ENCODE measurements at places on chromosomes 11 and 22. TPM values are rescaled to one million over a fixed set of nuclear protein-coding genes. Genes with fewer than 3 reads are reported as not detected.

DNA sequence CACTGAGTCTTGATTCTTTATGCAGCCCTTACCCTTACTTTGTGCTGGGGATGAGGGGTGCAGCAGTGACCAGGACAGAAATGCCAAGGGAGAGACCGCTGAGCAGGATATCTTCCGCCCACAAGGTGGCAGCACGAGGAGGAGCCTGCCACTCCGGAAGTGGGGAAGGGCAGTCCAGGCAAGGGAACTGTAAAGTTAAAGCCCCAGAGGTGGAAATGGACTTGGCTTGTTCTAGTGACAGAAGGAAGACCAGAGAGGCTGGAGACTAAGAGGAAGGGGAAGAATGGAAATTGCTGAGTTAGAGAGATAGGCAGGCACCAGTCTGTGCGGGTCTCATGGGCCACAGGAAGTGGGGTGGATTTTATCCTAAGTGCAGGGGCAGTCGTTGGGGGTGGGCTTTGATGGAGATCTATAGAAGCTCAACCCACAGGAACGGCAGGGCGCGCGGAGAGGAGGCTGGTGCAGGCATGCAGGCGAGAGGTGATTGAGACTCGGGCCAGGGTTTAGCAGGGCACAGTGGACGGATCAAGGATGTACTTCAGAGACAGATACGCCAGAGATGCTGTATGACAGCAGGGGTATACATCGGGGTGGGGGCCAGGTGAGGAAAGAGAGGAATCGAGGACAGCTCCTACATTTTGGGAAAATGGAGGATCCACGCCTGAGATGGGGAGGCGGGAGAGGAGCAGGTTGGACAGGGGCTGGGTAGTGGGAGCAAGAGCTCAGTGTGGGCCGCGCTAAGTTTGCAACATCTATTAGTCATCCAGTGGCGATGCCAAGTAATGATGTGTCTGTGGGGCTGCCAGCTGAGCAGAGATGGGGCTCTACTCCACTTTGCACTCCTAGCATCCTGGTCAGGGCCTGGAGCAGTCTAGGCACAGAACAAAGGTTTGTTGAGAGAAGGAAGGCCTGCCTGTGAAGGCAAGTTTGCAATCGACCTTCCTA lies 3.3 kb upstream of the GRK2 start:
- peak; percentile 86 for DNase-seq

- no peak for DNase-seq
These were observed 81.7 kb downstream of the AMOTL1 start for GRCh38 chr11:94849839-94850238.

DNA sequence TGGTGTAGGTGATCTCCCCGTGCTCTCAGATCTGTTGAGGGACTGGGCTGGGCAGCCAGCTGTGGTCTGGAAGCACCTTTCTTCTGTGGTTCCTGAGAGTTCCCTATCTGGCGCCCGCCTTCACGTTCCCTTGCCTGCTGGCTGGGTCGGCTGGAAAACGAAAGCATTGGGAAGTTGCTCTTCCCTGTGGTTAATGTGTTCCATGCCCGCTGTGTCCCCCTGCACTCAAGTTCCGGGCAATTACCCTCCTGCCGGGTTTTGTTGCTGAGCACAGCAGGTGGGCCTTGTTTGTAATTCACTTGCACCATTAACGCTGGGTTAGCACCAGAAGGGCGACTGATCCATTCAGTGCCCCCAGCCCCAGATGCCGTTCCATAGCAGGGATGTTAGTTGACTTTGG lies 134.1 kb downstream of the GRIK4 start:
- DNase-seq, result no peak

GRCh38 chr11:15099267-15099666 lies 15.5 kb upstream of the INSC start:
- no peak for DNase-seq

DNA sequence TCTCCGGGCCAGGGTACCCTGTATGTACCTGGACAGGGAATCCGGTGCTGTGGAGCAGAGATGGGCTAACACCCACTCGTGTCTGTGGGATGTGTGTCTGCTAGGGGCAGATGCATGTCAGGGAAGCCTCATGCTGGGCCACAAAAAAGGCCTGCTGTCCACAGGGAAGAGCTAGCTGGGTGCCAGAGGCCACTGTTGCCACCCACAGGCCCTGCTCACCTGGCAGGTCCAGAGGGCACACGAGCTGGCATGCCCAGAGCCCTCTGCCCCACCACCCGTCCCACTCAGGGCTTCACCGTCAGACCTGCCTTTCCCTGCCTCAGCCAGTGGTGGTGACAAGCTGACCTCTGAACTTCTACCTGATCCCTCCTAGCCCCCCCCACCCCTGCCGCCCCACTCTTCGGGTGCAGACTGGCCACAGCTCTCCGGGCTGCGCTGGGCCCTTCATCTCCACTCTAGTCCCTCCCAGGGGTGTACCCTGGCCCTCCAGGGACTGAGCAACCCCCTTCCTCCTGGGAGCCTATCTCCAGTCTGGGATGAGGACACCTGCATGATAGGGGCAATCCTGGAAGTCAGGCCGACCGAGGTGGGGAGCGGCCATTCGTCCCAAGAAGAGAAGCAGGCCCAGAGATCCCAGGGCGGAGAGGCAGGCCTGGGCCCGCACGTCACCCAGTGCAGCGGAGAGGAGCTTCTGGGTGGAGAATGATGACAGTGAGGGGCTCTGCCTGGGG lies 1.4 kb downstream of the SLC25A22 start:
- DNase-seq, result no peak

DNA sequence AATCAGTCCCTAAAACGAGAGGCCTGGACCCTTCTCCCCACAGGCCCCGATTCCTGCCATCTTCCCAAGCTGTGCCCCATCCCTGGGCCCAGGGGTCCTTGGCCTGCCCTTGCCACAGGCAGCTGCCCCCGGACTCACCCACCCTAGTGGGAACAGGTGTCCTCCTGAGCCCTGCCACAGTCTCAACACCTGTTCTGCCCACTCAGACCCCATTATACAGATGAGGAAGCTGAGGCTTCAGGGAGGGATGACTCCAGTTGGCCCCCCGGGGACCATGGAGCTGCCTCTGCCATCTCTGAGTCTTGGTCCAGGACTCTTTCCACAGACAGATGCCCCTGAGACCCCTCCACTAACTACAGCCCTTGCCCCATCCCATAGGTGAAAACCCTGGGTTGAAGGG lies 15.9 kb downstream of the MYBPC3 start:
- DNase-seq, result no peak

Gene RFPL3
- total RNA-seq, result not detected

Gene KRTAP5-8
- not detected for total RNA-seq

Data from adrenal gland (tissue), 19 donors.